ENCODE measurements at places on chromosomes 11 and 22.

- no peak for DNase-seq
Observed at GRCh38 chr11:76355172-76355571, 25.8 kb downstream of the THAP12 start.

DNA sequence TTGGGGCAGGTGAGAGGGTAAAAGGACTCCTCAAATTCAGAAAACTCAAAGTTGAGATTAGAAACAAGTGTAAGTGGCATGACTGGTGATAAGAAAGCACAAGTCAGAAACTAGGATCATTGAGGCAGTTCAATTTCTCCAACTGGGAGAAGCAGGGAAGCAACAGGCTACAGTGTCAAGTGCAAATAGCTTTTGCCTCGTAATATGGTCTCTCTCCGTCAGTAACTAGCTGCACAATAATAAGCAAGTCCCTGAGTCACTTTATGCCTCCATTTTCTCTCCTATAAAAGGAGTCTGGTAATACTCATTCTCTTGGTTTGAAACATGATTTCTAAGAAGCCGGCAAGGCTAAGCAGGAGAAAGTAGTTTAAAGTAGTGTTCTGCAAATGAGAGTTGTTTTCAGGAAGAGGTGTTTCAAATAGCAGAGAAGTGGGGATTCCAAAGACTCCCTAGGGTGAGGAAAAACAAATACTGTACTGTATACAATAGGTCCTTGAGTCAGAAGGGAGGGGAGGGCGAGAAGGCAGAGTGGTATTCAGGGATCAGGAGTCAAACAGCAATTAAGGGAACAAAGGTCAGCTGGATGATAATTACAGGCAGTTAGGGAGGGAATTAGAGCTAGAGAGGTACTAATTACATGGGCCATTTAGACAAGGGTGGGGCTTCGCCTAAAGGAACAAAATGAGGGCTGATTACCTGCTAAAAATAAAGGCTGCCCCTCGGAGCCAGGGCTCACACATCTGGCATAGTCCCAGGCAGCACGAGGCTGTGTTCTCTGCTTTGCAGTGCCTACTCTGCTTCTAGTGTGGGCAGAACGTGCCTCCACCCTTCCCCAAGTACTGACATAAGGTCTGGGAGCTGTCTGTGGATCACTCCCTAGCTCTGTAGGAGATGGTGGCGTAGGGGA, 96.0 kb upstream of the BDNF start:
- peak; percentile 5 for DNase-seq

DNA sequence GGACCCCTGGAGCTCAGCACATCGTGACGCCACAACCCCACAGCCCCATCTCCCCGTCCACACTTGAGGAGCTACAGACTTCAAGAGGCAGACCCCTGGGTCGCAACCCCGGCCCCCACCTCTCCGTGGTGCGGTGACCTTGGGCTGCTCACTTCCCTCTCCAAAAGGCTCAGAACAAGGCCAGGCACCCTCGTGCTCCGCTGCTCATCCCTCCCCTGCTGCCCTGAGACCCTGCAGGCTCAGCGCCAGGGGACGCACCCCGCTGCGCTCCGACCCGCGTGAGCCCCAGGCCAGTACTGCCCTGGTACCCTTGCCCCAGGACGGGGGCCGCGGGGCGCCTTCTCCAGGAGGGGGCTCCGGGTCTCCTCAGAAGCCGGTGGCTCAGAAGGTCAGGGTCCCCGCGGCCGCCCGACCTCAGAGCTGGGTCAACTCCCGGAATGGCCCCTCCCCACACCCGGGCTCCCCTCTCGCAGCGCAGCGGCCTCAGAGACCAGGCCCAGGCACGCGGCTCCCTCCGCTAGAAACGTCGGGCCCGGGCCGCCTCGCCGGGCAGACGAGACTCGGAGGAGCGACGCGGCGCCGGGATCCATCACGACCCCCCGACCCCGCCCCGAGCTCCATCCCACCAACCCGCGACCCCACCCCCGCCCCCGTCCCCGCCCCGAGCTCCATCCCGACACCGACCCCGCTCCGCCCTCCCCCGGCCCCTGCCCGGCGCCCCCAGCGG, 563 bp downstream of the GATD1 start:
- no peak for DNase-seq

GRCh38 chr11:102729849-102730815, 5.4 kb upstream of the MMP8 start:
- DNase-seq = no peak

DNA sequence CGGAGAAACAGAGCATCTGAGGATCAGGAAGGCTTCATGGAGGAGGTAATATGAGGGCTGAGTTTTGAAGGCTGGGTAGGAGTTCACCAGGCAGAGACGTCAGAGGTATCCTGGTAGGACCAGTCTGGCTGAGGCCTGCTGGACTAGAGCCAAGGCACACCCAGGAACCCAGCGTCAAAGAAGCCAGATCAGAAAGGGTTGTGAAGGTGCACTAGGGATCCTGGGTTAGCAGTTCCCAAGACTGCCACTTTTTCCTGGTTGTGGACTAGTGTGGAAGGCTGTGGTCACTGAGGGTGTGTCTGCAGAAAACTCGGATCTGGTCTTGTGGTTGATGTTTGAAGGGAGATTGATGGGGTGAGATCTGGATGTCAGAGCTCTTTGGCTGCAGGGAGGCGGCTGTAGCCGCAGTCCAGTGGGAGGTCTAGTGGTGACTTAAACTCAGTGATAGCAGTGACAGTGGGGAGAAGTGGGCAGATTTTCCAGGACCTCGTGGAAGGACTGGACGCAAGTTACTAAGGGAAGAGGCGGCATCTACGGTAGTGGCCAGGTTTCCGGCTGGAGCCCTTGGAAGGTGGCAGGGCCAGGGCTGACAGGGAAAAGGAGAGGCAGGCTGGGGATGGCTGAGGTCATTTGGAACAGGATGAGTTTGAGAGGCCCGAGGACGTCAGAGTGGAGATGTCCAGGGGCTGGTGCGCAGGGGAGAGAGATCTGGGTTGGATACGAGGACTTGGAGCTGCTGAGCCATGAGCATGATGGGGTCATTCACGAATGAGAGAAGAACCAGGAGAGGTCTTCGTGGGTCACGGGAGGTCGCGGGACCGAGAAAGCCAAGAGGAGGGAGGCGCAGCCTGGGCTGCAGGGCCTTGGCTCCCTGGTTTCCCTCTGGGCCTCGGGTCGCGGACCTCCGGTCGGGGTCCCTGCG, 10.9 kb downstream of the RELA start:
- peak; percentile 52 for DNase-seq

- peak; percentile 68 for DNase-seq
Observed at GRCh38 chr11:14644226-14645014, 816 bp downstream of the PDE3B start.

DNA sequence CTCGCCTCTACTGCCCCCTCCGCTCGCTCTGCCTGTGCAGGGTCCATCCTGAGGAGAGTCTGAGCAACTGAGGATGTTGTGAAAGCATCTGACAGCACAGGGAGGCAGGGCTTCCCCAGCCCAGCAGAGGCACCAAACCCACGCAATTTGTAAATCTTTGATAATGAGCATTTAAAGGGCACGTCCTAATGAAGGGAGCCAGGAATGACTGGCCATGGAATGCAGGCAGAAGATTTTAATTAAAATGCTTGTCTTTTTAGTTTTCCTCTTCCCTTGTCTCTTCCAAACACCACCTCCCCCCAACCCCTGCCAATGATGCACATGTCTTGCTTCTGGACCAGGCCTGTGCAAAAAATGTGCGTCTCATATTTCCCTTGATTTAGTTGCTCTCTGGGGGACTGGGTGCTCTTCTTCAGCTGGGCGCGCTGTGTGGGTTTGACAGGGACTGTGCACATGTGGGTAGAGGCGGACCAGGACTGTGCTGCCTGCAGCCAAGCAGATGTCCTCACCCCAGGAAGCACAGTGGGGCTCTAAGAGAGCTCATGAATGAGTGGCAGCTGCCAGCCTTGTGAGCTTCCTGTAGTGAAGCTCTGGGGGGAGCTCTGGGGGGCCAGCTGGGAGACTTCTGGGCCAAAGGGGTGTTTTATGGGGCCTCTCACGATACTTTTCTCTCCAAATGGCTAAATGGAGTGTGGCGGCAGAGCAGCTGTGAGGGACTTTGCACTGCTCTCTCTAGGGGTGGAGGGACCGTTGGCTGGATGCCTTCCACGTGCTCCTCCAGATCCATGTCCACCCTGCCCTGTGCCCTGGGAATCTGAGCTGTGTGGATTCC, 273.5 kb downstream of the ST3GAL4 start:
- no peak for DNase-seq

- DNase-seq = no peak
Observed at GRCh38 chr11:66886671-66887221, 29.9 kb downstream of the LRFN4 start.

- DNase-seq = no peak
Observed at GRCh38 chr11:19970944-19971343, 189.3 kb downstream of the DBX1 start.

DNA sequence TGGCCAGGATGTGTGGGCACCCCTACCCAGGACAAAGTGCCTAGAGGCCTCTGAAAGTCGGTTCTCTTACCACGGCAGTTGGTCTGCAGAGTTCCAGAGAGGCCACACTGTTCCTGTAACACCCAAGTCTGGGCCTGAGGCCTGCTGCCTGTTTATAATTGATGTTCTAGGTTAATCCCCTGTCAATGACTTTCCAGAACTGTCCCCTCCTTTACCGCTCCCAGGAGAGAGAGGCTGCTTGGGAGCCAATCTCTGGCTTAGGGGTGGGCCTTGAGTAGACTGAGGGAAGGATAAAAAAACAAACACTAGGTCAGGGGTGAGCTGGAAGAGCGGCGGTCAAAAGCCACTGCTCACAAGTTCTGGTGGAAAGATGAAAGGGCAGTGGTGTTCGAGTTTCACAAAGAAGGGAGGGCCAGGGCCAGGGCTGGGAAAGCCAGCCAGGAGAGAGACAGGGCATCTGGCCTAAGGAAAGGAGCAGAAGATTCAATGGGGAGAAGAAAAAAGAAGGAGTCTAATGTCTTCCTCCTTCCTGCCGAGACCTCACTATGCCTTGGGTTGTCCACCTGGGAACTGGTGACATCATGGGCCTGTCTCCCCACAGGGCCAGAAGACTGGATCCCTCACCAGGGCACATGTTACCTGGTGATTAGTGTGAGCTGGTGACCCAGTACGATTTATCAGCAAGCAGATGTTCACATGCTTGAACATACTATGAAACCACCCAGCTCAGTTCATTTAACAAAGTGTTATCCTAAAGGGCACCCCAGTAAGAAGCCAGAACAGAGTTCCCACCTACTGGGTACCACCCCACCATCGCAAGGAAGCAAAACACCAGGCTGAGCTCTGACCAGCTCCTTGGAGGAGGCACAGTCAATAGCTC, 50.2 kb downstream of the PC start:
- DNase-seq = no peak

GRCh38 chr11:107859459-107860239, 1.1 kb upstream of the SLC35F2 start:
- peak; percentile 11 for DNase-seq

DNA sequence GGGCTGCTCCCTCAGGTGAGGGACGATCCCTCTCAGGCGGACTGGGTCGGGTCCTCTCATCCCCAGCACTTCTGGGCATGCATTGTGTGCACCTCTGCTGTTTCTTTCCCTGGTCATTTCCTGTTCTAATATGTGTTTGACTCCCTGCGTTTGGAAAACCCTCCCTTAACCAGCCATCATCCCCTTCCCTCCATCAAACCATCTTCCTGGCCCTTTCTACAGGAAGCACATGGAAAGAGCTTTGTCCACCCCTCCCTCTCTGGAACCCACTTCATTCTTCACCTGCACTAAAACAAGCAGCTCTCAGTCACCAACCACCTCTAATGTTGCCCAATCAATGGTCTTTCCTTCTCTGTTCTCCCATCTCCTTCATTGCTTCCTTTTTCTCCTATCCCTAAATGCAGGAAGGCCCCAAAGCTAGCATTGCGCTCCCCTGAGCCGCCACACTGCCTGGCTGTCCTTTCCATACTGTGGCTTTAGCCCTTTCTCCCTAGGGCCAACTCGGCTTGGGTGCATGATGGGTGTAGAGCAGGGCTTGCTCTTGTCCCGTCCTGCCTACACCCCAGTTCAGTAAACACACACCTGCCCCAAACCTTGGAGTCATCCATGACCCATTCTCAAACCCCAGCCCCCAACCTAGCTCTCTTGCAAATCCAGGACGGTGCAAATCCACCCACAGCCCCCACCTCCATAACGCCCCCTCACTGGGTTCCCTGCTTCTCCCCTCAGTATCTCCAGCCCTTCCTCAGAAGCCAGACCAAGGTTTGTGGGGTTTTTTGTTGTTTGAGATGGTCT, 5.4 kb upstream of the GAS2L1 start:
- no peak for DNase-seq

DNA sequence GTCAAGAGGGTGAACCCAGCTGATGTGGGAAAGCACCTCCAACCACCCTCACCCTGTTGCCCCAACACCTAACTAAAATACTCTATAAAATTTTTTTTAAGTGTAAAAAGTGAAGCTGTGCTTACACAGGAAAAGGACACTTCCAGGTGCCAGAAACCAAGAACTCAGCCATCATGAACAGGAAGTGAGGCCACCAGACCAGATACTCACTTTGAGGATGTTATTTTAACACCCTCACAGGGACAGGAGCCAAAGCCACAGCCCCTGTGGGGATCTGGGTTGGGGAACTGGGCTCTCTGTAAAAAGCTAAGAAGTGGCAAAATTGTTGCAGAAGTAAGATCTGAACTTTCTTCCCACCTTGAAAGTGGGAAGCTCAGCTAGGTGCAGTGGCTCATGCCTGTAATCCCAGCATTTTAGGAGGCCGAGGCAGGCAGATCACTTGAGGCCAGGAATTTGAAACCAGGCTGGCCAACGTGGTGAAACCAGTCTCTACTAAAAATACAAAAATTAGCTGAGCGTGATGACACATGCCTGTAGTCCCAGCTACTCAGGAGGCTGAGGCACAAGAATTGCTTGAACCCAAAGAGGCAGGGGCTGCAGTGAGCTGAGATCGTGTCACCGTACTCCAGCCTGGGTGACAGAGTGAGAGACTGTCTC, 3.8 kb downstream of the RSPH14 start:
- DNase-seq = peak; percentile 34

- DNase-seq = no peak
Observed at GRCh38 chr22:35212009-35212408, 45.3 kb upstream of the HMGXB4 start.

DNA sequence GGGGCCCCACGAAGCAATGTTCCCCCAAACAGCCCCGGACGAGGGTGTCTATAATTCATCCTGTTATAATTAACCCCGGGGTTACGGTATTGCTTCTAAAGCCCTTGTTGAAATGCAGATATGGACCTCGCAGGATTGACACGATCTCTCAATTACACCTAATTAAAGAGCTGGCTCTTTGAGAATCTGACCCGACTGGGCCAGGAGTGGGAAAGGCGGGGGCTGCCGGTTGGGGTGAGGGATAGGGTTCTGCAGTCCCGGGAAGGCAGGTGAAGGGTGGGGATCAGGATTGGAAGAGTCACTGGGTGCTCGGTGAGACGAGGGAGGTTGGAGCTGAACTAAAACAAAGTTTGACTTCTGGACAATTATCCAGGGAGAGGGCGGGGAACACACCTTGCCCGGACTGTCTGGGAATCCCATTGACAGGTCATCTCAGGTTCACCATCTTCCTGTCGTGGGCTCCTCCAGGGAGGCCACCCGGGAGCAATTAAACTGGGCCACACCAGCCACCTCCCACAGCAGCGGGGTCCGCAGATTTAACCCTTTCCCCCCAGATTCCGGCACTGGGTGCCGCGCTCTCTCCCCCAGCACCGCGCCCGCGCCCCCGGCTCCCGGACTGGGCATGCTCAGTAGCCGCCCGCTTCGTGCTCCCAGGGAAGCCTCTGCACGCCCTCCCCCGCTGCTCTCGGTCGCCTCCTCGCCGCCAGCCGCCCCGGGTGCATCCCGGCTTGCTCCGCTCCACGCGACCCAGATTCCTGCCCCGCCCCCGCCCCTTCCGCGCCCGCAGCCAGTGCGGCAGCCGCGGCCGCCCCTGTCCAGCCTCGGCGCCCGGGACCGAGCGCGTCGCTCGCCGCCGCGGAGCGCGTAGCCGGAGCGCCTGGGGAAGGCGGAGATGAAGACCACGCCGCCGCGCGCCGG, at the start of gene ELMOD1:
ELMOD1 (plus strand) TSS at position 688 of the 918 bp plus-strand sequence. CDS start 27,043 bp downstream, outside the sequence.
- DNase-seq = peak; percentile 64

All from lung (tissue), 17 donors.